ENCODE measurements at places on chromosomes 3 and 15. TPM values are rescaled to one million over a fixed set of nuclear protein-coding genes. Genes with fewer than 3 reads are reported as not detected.
A peak's percentile ranks its signal among the peaks of the same experiment; 100 is the strongest.

The ARGFX gene
- total RNA-seq, result not detected

The ARNT2 gene
- 2.5 TPM for total RNA-seq

The IQCF5 gene
- not detected for total RNA-seq

The EXD1 gene
- not detected for total RNA-seq

The THPO gene
- total RNA-seq, result not detected

The PPP1R2 gene
- total RNA-seq, result 66.3 TPM

The NTRK3 gene
- total RNA-seq, result 1.1 TPM

The NDN gene
- 29.6 TPM for total RNA-seq

The GPR27 gene
- total RNA-seq, result not detected

The SLC12A8 gene
- 7.4 TPM for total RNA-seq

The ROBO1 gene
- 68.7 TPM for total RNA-seq

The CCRL2 gene
- total RNA-seq, result 7.0 TPM

The FLNB gene
- total RNA-seq, result 282 TPM

- no peak for DNase-seq
Measured at GRCh38 chr3:161348796-161349400, 22.4 kb downstream of the SPTSSB start.

DNA sequence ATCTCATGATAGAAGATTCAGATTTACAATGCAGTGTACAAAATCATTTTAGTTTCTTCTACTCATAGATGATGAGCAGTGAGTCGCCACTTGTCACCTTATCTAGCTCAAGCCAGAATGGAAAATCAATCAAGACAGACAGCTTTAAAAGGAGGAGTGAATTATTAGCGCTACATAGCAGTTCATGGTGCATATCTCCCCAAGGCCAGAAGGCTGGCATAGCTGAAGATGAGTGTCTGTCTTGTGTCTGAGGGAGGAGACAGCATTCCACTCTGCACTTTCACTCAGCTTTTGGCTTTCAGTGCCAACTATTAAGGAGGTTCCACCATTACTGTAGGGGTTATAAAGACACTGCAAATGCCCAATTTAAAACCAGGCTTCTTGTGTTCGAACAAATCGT, 804.1 kb upstream of the LMCD1 start:
- DNase-seq, result no peak

- no peak for DNase-seq
Measured at GRCh38 chr3:61664105-61664482, 102.7 kb downstream of the PTPRG start.

GRCh38 chr3:60574046-60574769, 677.0 kb downstream of the FHIT start:
- no peak for DNase-seq

- DNase-seq, result no peak
Measured at GRCh38 chr15:46442901-46443590, 808.2 kb downstream of the SQOR start.

DNA sequence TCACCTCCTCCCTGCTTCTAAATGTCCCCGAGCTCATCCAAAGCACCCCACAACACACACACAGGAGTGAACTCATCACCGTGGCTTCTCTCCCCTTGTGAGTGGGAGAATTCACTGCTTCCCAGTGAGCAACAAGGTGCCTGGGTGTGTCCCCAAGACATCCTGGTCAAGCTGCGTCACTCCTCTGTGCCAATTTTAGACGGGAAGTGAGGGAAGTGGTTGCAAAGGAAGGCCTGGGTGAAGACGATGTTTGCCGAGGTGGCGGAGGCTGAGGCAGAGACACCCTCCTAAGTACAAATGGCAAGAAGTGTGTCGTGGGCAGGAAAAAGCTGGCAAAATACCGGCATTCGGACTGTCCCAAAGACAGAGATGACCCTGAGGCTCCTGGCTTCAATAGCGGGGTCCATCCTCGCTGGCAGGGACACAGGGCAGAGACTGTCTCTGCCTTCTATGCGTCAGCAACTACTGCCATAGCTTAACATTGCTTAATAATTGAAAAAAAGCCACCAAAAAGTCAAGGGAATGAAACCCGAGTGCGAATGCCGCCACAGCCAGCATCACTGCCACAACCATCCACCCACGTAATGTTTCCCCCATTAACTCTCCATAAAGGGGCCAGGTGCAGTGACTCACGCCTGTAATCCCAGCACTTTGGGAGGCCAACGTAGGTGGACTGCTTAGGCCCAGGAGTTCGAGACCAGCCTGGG, 72.8 kb downstream of the VGLL4 start:
- no peak for DNase-seq

GRCh38 chr15:77731067-77731466, 98.4 kb upstream of the LINGO1 start:
- DNase-seq, result no peak

DNA sequence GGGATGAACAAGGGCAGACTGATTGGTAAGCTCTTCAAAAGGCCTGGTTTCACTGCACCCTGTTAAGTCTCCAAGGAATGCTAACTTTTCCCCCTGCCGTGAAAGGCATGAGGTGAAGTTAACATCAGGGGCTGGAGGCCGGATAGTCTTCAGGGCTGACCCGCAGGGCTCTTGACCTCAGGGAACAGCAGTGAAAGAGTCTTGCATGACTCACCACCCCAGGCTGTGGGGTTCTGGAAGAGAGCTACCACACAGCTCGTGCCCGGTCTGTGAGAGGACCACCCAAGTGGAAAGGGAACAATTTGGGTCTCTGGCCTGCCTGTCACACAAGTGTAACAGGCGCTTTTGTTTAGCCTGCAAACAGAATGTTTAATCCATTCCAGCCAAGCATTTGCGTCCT, 504.9 kb downstream of the EDEM1 start:
- DNase-seq, result no peak

GRCh38 chr3:189270248-189270832, 98.6 kb downstream of the TPRG1 start:
- DNase-seq, result peak; percentile 78

- DNase-seq, result no peak
Measured at GRCh38 chr15:58306591-58307312, 125.0 kb upstream of the LIPC start.

DNA sequence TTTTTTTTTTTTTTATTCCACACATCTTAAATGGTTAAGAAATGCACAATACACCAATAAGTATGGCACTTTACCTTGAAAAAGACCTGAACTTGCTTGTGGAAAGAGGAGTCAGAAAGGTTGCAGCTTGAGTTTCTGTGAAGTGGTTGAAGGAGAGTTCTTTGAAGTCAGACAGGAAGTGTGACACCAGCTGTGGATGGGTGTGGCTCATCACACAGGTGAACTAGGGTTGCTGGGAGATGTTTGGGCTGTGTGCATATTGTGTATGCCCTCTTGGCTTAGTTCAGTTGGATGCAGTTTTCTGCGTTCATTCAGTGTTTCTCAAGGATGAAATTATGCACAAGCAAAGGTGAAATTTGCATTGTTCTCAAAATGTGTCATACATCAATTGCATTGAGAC, 6.3 kb downstream of the AEN start:
- DNase-seq, result peak; percentile 71

DNA sequence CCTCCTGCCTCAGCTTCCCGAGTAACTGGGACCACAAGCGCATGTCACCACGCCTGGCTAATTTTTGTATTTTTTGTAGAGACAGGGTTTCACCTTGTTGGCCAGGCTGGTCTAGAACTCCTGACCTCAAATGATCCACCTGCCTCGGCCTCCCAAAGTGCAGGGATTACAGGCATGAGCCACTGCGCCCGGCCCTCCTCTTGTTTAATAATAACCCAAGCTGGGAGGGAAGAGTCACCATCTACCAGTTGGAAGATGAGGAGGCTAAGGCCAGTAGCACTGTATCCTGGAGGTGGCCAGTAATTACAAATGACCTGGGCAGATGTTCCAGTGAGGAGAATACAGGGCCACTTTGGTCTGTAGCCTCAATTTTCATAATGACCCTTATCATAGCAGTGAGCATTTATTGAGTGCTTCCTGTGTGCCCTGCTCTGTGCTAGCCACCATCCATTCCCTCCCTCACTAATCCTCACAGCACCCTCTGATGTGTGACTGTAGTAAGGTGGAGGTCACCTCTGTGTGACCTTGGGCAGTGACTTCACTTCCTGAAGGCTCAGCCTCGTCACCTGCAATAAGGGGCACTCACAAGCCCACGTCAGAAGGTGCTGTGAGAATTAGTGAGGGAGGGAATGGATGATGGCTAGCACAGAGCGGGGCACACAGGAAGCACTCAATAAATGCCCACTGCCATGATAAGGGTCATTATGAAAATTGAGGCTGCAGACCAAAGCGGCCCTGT, 64.2 kb downstream of the ABTB1 start:
- no peak for DNase-seq

DNA sequence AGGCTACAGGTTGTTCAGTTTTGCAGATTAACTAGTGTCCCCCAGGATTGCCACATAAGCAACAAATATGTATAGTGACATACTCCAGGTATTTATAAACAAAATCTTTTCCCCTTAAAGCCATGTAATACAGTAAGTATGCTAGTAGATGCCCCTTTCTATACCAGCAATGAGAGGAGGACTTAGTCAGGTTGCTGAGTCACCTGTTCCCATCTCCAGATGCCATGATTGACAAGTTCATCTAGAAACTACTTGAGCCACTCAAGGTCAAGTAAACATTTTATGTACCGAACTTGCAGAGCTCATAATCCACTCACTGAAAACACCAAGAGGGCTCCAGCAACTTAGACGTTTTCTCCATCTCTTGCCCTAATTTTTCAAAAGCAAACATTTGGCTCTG, 18.2 kb downstream of the SLC9A9 start:
- no peak for DNase-seq

GRCh38 chr3:56870436-56870835, 68.7 kb upstream of the ARHGEF3 start:
- no peak for DNase-seq

- DNase-seq, result no peak
Measured at GRCh38 chr3:129001806-129002572, 885 bp downstream of the EFCC1 start.

DNA sequence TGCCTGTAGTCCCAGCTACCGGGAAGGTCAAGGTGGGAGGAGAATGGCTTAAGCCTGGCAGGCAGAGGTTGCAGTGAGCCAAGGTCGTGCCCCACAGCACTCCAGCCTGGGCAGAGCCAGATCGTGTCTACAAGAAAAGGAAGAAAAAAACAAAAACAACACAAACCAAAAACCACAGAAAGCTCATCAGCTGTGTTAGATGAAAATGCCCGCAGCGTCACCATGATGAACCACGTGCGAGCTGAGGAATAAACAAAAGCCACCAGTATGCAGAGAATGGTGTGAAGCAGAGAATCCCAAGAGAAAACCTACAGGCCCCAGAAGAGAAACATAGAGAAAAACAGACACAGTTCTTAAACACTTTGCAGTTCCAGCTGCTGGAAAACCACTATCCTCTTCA, 19.7 kb upstream of the TM4SF19 start:
- no peak for DNase-seq

DNA sequence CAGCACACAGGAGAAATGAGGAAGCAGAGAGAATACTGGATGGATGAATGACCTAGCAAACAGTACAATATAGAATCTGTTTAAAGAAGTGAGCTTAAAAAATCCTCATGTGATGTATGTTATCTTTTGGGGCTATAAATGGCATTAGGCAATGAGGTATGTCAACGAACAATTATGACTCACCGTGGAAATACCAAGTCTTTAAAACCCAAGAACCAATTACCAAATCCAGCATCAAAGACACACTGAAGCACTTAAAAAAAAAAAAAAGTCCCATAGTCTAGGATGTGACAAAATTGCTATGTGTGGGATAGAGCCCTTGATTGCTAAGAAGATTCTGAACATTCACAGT, 36.3 kb upstream of the HERC1 start:
- DNase-seq, result no peak

DNA sequence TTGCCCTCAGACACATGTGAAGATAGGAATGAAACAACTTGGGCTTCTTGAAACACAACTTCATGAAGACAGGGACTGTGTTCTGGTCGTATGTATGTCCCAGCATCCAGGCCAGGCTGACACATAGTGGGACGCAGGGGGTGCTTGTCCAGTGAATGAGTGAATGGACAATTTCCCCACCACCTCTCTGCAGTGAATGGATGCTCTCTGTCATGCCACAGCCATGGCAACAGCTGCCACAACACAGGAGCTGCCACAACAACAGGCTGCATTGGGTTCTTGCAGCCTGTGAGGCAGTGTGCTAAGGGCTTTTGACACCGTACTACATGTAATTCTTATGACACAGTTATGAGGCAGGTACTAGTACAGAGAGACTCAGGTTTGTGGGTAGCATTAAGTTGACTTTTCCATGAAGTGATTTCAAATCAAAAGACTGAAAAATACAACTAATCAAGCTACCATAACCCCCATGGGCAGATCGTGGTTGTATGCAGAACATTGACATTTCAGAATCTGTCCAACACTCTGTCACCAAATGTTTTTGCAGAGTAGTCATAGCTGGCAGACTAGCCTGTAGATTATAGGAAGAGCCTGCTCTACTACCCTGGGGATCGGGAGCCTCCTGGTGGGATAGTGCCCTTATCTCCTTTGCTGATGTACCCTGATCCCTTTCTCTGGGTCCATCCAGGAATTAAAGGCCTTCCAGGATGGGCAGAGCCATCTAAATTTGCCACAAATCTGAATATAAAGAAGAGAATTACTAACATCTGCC, 40.8 kb downstream of the CLSTN2 start:
- no peak for DNase-seq

- DNase-seq, result no peak
Measured at GRCh38 chr3:181917027-181917426, 205.3 kb downstream of the SOX2 start.

GRCh38 chr3:177426106-177426877, 229.0 kb upstream of the TBL1XR1 start:
- DNase-seq, result no peak

DNA sequence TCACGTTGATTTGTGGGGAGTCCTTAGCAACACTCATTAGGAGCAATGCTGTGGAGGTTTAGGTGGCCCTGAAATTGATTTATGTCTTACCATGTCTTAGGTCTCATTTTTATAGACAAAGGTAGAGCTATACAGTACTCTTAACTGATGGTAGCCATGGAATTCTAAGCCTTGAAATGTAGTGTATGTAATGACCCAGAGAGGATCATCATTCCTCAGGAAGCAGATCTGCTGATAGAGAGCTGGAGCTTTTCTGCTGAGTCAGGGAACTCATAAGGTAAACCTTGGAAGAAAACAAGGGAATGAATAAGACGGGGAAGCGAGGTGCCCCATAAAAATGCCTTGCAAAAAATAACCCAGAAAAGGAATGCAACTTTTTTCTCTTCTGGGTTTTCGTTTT, 34.0 kb upstream of the ZNF639 start:
- no peak for DNase-seq

GRCh38 chr3:87375231-87375682, 98.9 kb upstream of the POU1F1 start:
- DNase-seq, result no peak

GRCh38 chr3:78887029-78887428, 880.8 kb downstream of the ROBO1 start:
- no peak for DNase-seq

All from transverse colon (tissue), 4 donors.